ENCODE measurements at places on chromosomes 7 and 10.

- no peak for DNase-seq
These were observed 23.9 kb downstream of the GLCCI1 start for GRCh38 chr7:7992506-7992905.

- peak; percentile 40 for DNase-seq
These were observed 38.7 kb downstream of the CDK6 start for GRCh38 chr7:92797693-92798092.

GRCh38 chr7:2529161-2530070 lies 9.8 kb downstream of the LFNG start:
- peak; percentile 52 for DNase-seq

DNA sequence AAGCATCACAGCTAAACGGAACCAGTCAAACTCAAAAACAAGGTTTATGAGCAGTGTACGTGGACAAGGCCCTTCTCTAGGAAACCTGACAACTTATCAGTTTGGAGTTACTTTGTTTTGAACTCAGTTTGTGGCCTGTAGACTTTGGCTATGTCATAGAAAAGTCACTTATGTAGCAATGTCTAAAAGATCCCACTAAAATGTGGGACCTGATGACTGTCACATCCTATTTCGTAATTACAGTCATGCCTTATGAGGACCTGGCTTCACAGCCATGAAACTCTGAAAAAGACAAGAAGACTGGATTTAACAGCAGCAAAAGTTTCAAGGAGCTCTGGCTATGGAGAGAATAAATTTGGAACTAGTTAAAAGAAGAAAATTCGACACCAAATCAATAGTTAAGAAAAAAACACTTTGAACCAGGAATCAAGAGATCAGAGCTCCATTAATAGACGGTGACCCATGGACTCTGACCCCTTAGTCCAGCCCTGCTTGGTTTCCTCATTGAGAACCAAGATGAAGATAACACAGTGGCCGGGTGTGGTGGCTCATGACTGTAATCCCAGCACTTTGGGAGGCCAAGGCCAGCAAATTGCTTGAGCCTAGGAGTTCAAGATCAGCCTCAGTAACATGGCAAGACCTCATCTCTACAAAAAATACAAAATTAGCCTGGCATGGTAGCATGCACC lies 204.3 kb downstream of the SFMBT2 start:
- no peak for DNase-seq

DNA sequence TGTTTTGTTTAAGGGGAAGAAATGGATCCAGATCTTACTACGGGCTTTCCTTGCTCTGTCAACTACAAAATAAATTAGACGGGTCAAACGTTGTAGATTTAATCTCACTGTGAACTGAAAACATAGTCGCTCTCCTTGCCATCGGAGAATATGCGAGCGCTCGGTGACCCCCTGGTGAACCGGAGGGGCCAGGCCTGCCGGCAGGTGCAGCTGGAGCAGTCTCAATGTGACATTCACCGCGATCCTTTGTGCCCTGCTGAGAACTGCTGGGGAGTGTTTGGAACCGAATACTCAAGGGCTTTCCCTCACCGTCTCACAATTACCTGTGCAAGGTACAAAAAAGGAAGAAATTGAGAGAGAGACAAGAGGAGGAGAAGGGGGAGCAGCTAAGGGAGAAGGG lies 174.1 kb upstream of the GPR26 start:
- DNase-seq = no peak

DNA sequence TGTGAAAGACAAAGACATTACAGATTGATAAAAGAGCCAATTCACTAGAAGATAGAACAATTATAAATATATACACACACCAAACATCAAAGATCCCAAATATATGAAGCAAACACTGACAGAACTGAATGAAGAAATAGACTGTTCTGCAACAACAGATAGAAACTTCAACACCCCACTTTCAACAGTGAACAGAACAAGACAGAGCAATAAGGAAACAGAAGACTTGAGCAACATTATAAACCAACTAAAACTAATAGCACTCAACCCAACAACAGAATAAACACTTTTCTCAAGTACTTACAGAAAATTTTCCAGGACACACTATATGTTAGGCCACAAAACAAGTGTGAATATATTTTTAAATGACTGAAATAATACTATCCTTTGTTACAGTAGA lies 10.9 kb downstream of the CDCA7L start:
- DNase-seq = no peak

Measured in fibroblast of pulmonary artery (primary cell).